ENCODE measurements at places on chromosomes 12 and 14. TPM values are rescaled to one million over a fixed set of nuclear protein-coding genes. Genes with fewer than 3 reads are reported as not detected.

DNA sequence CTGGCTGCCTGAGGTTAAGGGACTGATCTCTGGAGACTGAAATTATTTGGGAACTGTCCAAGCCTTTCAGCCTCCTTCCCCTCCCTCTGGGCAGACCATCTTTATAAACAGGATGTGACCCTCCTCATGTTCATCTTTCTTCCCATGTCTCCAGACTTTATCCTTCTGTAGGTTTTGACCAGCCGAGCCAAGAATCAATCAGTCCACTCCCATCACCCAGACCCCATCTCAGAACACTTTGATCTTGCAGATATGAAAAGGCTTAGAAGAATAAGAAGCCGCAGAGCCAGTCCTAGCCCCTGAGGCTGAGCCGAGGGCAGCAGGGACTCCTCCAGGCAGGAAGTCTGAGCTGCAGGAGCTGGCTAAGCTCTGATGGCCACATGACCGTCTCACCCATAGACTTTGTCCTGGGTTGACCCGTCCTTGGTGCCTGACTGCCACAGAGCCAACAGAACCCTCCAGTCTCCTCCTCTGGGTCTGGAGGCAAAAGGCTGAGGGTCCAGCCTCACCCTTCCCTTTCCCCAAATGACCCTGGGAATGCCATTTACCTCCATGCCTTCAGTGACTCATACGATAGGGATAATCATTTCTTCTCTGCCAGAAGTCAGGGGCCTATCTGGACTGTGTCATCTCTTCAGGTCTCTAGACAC is 1.6 kb downstream of the KRT71 start:
- no peak overlapping the region for H3K4me3 ChIP-seq
- H3K27me3 ChIP-seq = peaks cover 21% of the 10 kb centered on the region
- no peaks in the 10 kb centered on the region for H3K36me3 ChIP-seq
- no peak overlapping the region for H3K27ac ChIP-seq
- DNase-seq = no peak

- H3K4me1 ChIP-seq = peaks cover 13% of the 10 kb centered on the region
- no peak overlapping the region for H3K4me3 ChIP-seq
- no peaks in the 10 kb centered on the region for H3K27me3 ChIP-seq
- no peaks in the 10 kb centered on the region for H3K36me3 ChIP-seq
- H3K27ac ChIP-seq = no peak overlapping the region
Observed at GRCh38 chr14:68639000-68639757, 153.7 kb downstream of the ZFP36L1 start.

DNA sequence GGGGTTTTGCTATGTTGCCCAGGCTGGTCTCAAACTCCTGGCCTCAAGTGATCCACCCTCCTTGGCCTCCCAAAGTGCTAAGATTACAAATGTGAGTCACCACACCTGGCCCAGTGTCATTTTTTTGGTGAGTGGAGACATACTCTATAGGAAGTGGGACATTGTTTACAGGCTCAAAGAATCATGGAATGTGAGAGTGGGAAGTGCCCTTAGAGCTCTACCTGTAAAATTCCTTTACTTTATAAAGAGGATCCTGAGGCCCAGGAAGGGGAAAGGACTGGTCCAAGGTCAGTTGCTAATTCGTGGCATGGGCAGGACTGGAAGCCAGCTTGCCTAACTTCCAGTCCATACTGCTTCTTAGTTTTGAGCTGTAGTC is 8.7 kb upstream of the ADCK1 start:
- no peak overlapping the region for H3K27ac ChIP-seq
- H3K36me3 ChIP-seq = no peaks in the 10 kb centered on the region
- no peaks in the 10 kb centered on the region for H3K27me3 ChIP-seq
- peaks cover 4% of the 10 kb centered on the region for H3K4me1 ChIP-seq
- DNase-seq = no peak

DNA sequence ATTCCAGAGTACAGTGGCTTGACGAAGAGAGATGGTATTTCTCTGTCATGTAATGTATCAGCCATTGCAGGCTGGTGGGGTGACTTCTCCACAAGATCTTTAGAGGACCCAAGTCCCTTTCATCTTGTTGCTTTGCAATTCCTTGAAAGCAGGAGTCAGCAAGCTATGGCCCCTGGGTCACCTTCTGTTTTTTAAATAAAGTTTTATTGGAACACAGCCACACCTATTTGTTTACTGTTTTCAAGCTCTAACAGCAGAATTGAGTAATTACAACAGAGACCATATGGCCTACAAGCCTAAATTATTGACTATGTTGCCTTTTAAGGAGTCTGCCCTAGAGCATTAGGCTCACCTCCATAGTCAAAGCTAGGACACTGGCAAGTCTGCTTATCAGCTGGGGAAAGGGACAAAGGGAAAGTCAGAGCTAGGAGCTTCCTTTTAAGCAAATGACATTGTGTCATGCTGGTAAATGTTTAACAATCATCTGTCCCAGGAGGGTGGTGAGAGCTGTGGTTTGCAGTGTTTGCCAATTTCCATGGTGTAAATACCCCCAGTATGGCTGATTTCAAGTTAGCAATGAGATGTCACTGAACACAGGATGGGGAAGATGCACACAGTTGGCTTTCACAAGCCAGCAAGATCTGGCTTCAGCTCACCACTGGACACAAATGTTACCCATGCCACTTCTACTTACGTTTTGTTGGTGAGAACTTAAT is 87.7 kb upstream of the PWP1 start:
- H3K27ac ChIP-seq = no peak overlapping the region
- H3K36me3 ChIP-seq = no peaks in the 10 kb centered on the region
- H3K4me1 ChIP-seq = no peaks in the 10 kb centered on the region

DNA sequence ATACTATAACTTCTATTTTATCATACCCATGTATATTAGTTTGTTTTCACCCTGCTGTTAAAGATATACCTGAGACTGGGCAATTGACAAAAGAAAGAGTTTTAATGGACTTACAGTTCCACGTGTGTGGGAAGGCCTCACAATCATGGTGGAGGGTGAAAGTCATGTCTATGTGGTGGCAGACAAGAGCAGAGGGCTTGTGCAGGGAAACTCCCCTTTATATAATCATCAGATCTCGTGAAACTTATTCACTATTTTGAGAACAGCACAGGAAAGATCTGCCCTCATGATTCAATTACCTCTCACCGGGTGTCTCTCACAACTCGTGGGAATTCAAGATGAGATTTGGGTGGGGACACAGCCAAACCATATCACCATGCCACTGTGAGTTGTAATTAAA is 135.8 kb downstream of the SYNE2 start:
- no peak for DNase-seq
- no peaks in the 10 kb centered on the region for H3K4me1 ChIP-seq
- H3K27me3 ChIP-seq = no peaks in the 10 kb centered on the region
- peaks cover 3% of the 10 kb centered on the region for H3K36me3 ChIP-seq
- H3K4me3 ChIP-seq = no peak overlapping the region
- no peak overlapping the region for H3K27ac ChIP-seq

GRCh38 chr12:26406391-26406790 is 211.0 kb downstream of the SSPN start:
- no peaks in the 10 kb centered on the region for H3K4me1 ChIP-seq
- DNase-seq = no peak
- H3K27me3 ChIP-seq = no peaks in the 10 kb centered on the region
- no peak overlapping the region for H3K27ac ChIP-seq
- peaks cover 36% of the 10 kb centered on the region for H3K36me3 ChIP-seq

DNA sequence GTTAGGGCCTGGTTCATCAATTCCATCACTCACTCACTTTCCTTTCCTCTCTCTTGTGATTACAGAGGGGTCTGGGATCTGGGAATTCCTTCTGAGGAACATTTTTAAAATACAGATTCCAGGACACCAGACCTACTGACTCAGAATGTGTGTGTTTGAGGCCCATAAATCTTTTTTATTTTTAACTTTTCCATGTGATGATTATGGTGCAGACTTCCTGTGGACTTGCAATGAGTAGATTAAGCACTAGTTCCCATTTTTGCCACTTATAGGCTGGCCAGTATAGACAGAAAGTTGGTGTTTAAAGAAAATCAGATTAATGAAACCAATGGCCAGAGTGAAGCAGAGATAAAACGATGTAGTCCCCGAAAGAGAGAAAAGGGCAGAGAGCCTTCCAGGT is 28.1 kb downstream of the SLC41A2 start:
- DNase-seq = no peak
- H3K27me3 ChIP-seq = peaks cover 4% of the 10 kb centered on the region
- H3K4me3 ChIP-seq = no peak overlapping the region
- no peaks in the 10 kb centered on the region for H3K36me3 ChIP-seq
- H3K27ac ChIP-seq = no peak overlapping the region

The PSMA6 gene
- 306 TPM for total RNA-seq

The DEPDC4 gene
- total RNA-seq = 1.9 TPM

The CD163L1 gene
- 2.9 TPM for total RNA-seq

The VIPAS39 gene
- 12.7 TPM for total RNA-seq
